ENCODE measurements at places on chromosomes 13 and 19. TPM values are rescaled to one million over a fixed set of nuclear protein-coding genes. Genes with fewer than 3 reads are reported as not detected.

The KIR3DL1 gene
- 0.25 TPM for total RNA-seq

- peak; percentile 88 for DNase-seq
- no peak overlapping the region for H3K27ac ChIP-seq
- peak overlapping the region; percentile 20 for H3K4me3 ChIP-seq
- H3K27me3 ChIP-seq: no peaks in the 10 kb centered on the region
- H3K4me1 ChIP-seq: no peaks in the 10 kb centered on the region
Observed at GRCh38 chr19:38210458-38210987, 13.5 kb downstream of the DPF1 start.

DNA sequence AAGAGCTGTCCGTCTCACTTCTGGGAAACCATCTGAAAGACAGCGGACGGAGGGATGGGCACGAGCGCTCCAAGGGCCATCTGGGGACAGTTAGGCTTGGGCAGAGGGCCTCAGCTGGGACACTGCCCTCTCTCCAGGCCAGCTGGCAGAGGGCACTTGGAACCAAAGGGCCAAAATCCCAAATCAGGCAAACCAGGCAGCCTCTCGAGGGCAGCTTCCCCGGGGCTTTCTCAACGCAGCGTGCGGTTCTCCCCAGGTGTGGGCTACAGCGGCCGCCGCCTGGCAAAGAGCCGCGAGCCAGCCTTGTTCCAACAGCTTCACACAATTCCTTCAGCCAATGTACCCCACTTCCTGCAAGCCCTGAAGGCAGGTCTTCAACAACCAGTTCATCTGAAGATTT, 5.0 kb downstream of the MLLT1 start:
- no peaks in the 10 kb centered on the region for H3K27me3 ChIP-seq
- no peaks in the 10 kb centered on the region for H3K36me3 ChIP-seq
- peaks cover 68% of the 10 kb centered on the region for H3K4me1 ChIP-seq
- H3K4me3 ChIP-seq: no peak overlapping the region

- no peak for DNase-seq
- no peak overlapping the region for H3K4me3 ChIP-seq
- H3K27me3 ChIP-seq: no peaks in the 10 kb centered on the region
- H3K4me1 ChIP-seq: no peaks in the 10 kb centered on the region
- no peaks in the 10 kb centered on the region for H3K36me3 ChIP-seq
Observed at GRCh38 chr13:46142776-46143175, 37.9 kb upstream of the CPB2 start.

The ZNF573 gene
- total RNA-seq: 12.2 TPM

The TNNT1 gene
- not detected for total RNA-seq

DNA sequence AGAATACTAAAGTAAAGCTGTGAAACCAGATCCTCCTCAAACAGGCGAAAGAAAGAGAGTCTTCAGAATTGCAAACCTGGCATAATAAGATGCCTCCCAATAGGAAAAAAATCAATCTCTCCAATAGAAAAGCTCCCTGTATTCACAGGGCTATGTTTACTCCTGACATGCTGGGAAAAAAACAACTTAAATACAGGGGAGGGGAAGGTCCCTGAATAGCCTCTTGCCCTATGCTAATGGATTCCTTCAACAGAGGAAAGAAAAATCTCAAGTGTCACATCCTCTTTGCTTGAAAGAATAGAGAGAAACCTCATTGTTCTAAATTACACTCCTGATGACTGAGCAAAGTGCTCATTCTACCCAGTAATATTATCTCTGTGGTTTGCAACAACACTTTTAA, 1271.1 kb upstream of the PRR20A start:
- H3K4me1 ChIP-seq: no peaks in the 10 kb centered on the region
- H3K36me3 ChIP-seq: no peaks in the 10 kb centered on the region

- no peaks in the 10 kb centered on the region for H3K4me1 ChIP-seq
- no peaks in the 10 kb centered on the region for H3K36me3 ChIP-seq
- no peak for DNase-seq
- no peaks in the 10 kb centered on the region for H3K27me3 ChIP-seq
- H3K27ac ChIP-seq: no peak overlapping the region
Observed at GRCh38 chr13:57314897-57315520, 148.0 kb downstream of the PRR20E start.

- no peak overlapping the region for H3K4me3 ChIP-seq
- H3K4me1 ChIP-seq: no peaks in the 10 kb centered on the region
- no peak overlapping the region for H3K27ac ChIP-seq
- H3K36me3 ChIP-seq: no peaks in the 10 kb centered on the region
- no peaks in the 10 kb centered on the region for H3K27me3 ChIP-seq
Observed at GRCh38 chr19:49366110-49366509, 2.4 kb downstream of the DKKL1 start.

The CEACAM1 gene
- 33.1 TPM for total RNA-seq

The PDE4C gene
- total RNA-seq: 2.0 TPM

The VSTM2B gene
- total RNA-seq: not detected

DNA sequence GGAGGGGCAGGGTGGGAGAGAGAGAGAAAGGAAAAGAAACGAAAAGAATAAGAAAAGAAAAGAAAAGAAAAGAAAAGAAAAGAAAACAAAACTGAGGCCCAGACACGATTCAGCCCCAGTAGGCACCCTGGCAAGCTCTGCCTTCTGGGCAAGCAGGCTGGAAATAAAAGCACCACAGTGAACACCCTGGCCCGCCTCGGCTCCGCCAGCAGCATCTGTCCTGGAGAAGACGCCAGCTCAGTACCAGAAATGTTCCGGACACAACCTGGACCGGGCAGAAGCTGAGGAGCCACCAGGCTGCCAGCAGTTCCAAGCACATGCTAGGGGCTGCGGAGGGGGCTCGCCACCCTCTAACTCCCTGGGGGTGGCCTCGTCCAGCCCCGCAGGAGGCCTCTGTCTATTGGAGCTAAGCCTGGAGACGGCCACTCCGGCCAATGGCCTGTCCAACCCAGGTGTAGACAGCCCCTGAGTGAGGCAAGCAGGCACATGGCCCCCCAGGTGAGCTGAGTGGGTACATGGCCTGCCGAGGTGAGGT, 11.4 kb upstream of the CPAMD8 start:
- H3K4me1 ChIP-seq: no peaks in the 10 kb centered on the region
- no peak overlapping the region for H3K4me3 ChIP-seq

DNA sequence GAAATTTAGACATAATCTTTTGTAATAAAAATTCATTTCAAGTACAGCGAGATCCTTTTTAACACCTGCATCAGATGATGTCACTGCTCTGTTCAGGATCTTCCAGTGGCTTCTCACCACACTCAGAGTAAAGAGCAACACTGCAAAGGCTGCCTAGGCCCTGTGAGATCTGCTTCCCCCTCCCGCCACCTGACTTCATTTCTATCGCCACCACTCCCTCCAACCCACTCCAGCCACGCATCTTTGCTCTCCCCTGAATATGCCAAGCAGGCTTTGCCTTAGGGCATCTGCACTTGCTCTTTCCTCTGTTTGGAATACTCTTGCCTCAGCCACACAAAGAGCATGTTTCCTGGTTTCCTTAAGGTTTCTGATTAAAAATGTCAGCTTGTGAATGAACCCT, 58.3 kb downstream of the MBNL2 start:
- no peak overlapping the region for H3K27ac ChIP-seq
- no peaks in the 10 kb centered on the region for H3K27me3 ChIP-seq
- H3K4me3 ChIP-seq: no peak overlapping the region
- H3K36me3 ChIP-seq: no peaks in the 10 kb centered on the region
- no peak for DNase-seq

The ZNF728 gene
- total RNA-seq: 1.9 TPM

GRCh38 chr13:39148513-39148961, 110.3 kb downstream of the NHLRC3 start:
- H3K4me3 ChIP-seq: no peak overlapping the region
- DNase-seq: no peak
- no peaks in the 10 kb centered on the region for H3K36me3 ChIP-seq

DNA sequence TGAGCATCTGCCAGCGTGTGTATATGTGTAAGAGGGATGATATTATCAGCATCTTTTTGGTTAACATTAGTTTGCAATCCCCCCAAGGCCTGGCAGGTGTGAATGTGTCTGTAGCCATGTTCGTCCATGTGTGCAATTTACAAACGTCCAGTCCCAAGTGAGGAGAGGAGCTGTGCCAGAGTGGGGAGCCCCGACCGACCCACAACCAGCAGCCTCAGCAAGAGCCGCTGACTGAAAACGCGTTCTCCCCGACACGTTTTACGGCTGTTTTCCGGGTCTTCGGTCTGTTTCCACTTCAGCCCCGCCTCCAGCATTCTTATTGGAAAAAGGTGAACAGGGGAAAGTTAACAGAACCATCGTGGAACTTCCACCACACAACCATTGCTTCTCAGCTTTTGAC, 119.1 kb upstream of the SOX1 start:
- no peaks in the 10 kb centered on the region for H3K4me1 ChIP-seq
- H3K36me3 ChIP-seq: no peaks in the 10 kb centered on the region
- H3K27ac ChIP-seq: no peak overlapping the region
- no peaks in the 10 kb centered on the region for H3K27me3 ChIP-seq

- H3K4me3 ChIP-seq: no peak overlapping the region
- H3K27ac ChIP-seq: no peak overlapping the region
- no peaks in the 10 kb centered on the region for H3K27me3 ChIP-seq
- H3K4me1 ChIP-seq: no peaks in the 10 kb centered on the region
- H3K36me3 ChIP-seq: no peaks in the 10 kb centered on the region
- DNase-seq: no peak
Observed at GRCh38 chr19:12085074-12085818, 20.7 kb downstream of the ZNF844 start.

The ZNF709 gene
- 5.7 TPM for total RNA-seq

DNA sequence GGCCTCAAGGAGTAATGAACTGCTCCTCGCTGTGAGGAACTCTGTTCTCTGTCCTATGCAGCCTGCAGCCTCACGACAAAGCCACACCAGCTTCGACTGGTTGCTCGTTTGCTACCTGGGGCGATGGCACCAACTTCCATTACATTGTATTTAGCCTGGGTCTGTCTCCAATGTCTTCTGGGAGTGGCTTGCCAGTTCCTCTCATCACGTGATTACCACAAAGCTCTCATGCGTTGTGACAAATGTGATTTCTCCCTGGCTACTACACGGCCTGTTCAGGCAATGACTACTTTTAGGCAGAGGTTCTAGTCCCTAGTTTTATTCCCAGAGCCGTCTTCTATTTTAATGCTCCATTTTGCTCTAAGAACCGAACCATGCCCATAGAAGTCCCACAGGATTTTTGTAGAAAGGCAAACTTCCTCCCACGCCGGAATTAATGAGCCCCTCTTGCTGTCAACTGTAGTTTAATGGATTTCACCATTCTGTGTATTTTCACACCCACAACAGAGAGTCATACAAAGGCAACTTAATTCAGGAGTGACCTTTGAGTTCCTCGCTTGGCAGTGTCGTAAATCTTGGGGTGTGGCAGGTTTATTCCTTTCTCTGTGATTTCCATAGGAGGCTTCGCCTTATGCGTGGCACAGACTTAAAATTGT, 351.9 kb downstream of the EFNB2 start:
- H3K27ac ChIP-seq: no peak overlapping the region
- peak; percentile 90 for DNase-seq
- H3K27me3 ChIP-seq: no peaks in the 10 kb centered on the region
- no peak overlapping the region for H3K4me3 ChIP-seq

DNA sequence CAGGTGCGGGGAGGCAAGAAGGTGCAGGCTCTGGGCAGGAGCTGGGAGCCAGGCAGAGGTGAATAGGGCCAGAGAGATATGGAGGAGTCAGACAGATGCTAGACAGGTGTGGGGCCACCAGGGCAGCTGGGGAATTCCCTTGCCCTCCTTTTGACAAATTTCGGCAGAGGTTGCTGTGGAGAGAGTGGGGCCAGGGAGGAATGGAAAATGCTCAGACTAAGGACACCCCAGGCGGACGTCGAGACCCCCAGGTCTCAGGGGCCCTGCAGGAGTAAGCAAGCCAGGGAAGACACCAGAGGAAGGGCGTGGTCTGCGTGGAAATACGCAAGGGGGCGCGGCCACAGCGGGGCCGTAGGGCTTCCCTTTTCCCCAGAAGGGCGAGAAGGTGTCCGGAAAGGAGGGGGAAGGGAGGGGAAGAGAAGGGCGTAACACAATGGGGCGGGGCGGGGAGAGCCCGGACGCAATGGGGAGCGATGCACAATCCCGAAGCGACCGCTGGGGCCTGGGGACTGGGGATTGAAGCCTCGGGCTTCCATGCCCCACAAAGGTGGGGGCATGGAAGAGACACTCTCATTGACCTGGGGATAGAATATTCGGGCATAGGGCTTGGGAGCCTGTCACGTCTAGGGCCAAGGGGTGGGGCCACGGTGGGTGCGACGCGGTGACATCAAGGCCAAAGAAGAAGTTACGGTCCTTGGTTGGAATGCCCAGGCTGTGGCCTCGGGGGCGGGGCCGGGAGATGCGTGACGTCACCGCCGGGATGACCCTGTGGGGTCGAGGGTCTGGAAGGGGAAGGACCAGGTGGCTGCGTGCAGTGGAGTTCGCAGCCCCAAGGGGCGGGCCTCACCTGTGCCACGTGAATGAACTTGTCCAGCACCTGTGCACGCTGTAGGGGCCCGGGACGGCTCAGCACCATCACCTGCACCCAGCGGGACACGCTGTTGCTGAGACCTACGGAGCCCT, 8.2 kb downstream of the RASGRP4 start:
- H3K4me1 ChIP-seq: no peaks in the 10 kb centered on the region
- no peaks in the 10 kb centered on the region for H3K27me3 ChIP-seq
- no peak overlapping the region for H3K4me3 ChIP-seq
- peak; percentile 81 for DNase-seq
- no peak overlapping the region for H3K27ac ChIP-seq
- H3K36me3 ChIP-seq: no peaks in the 10 kb centered on the region

The POLR1G gene
- total RNA-seq: 3.9 TPM

DNA sequence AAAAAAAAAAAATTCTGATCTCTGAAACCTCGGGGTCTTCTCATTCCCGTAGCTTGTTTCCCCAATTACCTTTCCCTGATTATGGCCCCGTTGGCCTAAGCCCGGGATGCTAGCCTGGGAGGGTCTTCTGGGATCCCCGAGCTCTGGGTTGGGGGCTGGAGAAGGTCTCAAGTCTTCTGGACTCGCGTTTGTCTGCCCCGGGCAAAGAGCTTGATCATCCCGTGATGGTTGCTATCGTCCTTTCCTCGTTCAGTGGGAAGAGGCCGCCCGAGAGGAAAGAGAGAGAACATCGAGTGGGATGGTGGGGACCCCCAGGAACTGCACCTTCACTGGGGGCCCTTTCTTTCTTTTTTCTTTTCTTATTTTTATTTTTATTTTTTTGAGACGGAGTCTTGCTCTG, 2.4 kb downstream of the GNA15 start:
- no peak overlapping the region for H3K4me3 ChIP-seq
- no peaks in the 10 kb centered on the region for H3K36me3 ChIP-seq
- H3K4me1 ChIP-seq: peaks cover 4% of the 10 kb centered on the region
- DNase-seq: no peak
- no peaks in the 10 kb centered on the region for H3K27me3 ChIP-seq
- no peak overlapping the region for H3K27ac ChIP-seq

The FPR2 gene
- 2.3 TPM for total RNA-seq

- H3K4me3 ChIP-seq: no peak overlapping the region
- no peaks in the 10 kb centered on the region for H3K4me1 ChIP-seq
- H3K27ac ChIP-seq: no peak overlapping the region
- H3K27me3 ChIP-seq: no peaks in the 10 kb centered on the region
- no peak for DNase-seq
- H3K36me3 ChIP-seq: no peaks in the 10 kb centered on the region
Observed at GRCh38 chr13:35722458-35723052, 246.1 kb upstream of the MAB21L1 start.

The ZNF726 gene
- 6.4 TPM for total RNA-seq

Measured in kidney (tissue), 22 donors.